Islet precursor cell (in vitro differentiated cells): ENCODE measurements at places on chromosomes 6 and 20.

DNA sequence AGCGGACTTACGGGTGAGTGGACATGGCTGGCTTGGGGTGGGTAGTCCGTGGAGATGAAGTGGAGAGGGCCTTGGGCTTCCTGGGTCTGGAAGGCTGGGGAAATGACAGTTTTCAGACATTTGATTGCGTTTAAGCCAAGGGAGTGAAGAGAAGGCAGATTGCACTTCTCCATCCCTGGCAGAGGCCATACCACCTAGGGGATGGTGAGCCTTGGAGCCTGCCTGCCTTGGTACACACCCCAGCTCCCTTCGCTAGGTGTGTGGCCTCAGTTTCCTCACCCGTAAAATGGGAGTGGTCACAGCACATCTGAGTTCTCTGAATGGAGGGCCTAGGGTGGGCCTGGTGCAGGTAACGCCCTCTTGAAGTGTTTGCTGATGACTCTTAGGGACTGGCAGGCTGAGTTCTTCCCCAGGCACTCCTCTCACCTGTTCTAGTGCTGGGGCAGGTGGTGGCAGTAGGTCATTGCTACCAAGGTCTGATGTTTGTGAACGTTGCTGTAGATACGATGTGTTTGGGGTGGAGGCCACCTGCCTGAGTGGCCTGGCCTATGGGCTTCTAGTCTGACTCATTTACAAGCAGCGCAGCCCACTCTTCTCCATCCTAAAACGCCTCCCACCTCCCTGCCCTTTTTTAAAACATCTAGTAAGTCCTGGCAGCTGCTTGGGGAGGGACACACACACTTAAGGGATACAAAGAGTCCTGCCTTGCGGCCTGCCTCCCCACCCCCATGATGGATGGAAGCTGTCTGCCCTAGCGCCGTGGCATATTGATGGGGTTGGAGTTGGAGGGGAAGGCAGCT lies 2.3 kb downstream of the RBM38 start:
- no peak for DNase-seq

DNA sequence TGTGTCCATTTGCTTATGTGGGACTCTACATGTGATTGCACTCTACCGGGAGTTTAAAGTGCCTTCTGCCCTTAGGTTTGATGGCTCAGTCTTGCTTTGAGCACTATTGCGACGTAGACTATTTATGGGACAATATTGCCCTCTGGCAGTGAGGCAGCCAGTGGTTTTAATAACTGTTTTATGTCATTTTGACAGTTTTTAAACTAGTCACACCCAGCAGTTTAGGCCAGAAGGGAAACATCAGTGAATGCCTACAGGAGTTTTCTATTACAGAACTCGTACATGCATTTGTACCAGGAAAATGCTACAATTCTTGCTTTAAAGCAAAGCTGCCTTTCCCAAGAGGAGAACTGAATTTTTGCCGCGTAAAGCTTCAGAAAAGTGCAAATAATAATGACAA lies 813.7 kb downstream of the KIF16B start:
- DNase-seq = no peak

DNA sequence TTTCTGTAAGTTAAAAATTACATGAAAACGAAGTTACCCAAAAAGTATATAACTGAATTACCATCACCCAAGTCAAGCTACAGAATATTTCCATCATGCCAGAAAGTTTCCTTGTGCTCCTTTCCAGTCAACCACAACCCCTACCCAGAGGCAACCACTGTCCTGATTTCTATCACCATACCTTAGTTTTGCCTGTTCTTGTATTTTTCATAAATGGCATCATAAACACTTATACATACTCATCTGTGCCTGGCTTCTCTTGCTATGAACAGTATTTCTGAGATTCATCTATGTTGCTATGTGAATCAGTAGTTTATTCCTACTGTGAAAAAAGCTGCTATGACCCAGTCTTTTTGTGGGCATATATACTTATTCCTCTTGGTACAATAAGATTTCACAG lies 7.4 kb downstream of the FKBP5 start:
- no peak for DNase-seq

DNA sequence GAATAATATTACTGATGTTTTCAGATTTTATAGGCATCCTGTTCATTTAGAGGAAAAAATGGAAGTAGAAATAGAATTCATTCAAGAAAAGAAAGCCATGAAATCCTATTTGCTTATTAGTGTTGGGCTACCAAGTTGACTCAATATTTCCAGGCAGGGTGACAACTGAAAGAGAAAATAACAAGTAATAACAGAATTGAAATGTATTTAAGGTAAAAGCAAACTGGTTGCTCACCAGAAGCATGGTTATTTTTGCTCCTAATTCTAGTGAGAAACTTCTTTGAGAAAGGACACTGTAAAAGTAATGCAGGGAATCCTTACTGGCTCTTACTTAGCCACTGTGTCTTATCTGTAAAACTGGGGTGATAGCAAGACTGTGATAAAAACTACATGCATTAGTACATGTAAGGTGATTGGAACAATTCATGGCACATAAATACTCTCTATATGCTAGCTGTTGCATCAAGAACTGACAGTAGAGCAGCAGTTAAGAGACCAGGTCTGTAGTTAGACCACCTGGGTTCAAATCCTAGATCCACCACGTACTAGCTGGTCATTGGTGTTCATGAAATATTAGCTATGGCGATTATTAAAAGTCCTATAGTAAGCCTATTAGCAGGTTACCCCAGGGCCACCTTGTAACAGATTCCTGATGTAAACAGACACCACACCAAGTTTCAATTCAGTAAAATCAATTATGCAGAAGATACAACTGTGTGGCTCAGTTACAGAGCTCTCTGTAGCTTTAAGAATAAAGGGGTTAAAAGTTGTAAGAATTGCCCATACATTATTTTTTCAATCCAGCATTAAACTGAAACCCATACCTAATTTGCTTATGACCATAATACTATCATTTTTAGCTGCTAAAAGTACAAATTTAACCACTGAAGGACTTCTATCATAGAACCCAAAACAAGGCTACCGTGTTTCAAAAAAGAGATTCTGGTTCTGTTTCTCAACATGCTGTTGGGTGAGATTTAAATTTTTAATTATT lies 159.2 kb upstream of the COL21A1 start:
- no peak for DNase-seq

GRCh38 chr6:55969526-55969925 lies 94.1 kb upstream of the BMP5 start:
- no peak for DNase-seq

- DNase-seq = no peak
Observed at GRCh38 chr6:149696901-149697300, 21.0 kb downstream of the LATS1 start.

- no peak for DNase-seq
Observed at GRCh38 chr20:53142225-53143127, 170.3 kb downstream of the TSHZ2 start.

DNA sequence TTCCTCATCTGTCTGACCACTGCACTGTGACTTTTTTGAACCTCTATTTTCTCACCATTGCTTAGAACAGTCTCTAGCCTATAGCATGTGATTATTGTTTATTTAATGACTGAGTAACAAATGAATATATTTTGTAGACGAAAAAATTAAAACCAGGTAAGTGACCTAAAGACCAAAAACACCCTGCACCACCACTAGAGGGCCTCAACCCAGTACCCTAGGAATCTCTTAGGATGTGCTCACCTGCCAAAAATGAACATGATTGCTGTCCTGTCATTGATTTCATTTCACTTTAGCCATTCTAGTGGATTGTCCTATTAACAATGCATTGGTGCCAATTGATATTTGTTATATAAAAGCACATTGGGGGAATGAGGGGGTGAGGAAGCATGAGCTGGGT lies 199.1 kb downstream of the COL9A1 start:
- no peak for DNase-seq

DNA sequence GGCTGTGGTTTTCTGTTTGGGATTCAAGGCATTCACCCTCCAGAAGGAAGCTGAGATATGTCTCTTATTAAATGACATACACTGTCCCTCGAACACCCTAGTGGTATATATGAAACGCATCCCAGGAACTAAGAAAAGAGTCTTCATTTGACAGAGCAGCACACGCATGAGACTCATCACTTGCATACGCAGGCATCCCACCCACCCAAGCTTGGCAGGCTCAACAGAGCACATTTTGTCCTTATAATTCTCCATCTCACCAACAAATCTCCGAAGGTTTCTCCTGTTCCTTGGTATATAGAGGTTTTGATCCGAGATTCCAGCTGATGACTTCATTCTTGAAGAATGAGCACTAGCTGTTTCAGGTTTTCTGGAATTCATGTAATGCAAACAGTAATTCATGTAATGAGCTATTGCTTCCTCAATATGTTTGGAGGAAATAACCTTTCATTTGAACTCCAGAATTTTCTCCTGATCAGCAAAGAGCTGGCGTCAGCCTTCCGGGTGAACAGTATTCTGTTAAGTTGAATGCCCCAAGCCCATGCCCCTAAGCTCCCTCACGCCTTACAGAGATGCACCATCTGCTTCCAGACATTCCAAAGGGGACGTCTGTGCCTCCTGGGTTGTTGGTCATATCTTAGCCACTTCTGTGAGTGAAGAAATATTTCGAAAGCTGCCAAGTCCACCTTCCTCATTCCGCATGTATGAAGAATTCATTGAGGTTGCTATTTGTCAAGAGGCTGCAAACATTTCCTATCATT lies 66.0 kb upstream of the CDH4 start:
- DNase-seq = peak; percentile 83

GRCh38 chr6:1726341-1726768 lies 116.6 kb downstream of the FOXC1 start:
- DNase-seq = no peak

- peak; percentile 78 for DNase-seq
Observed at GRCh38 chr20:330233-331149, 5.1 kb downstream of the SOX12 start.

- no peak for DNase-seq
Observed at GRCh38 chr6:74611220-74611619, 594.6 kb downstream of the COL12A1 start.

GRCh38 chr6:6218759-6219085 lies 101.7 kb downstream of the F13A1 start:
- peak; percentile 61 for DNase-seq

- no peak for DNase-seq
Observed at GRCh38 chr6:34536251-34536958, 19.7 kb downstream of the SPDEF start.

DNA sequence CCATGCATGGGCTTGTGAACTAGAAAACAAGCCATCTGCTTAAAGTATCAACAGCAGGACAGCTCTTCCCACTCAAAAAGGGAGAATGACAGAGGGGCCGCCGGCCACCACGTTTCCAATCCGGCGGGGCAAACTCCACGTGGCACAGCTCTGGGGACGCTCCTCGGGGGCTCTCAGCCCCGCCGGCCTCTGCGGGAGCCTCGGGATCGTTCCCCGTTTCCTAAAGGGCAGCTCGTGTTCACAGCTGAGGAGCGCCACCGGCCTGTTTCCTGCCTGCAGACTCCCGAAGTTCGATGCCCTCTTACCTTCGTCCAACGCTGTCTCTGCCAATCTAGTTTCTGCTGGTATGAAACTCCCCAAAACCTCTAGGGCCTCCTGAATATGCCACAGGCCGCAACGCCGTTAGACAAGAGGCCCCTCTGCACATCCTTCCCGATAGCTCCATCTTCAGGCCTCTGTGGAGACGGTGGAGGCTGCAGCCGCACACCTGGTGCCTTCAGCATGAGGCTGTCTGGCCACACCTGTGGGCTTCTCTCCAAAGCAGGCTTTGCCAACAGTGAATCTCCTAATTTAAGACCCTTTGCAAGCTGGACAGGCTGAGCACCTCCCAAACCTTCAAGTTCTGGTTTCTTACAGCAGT lies 46.5 kb downstream of the KCNQ2 start:
- no peak for DNase-seq

DNA sequence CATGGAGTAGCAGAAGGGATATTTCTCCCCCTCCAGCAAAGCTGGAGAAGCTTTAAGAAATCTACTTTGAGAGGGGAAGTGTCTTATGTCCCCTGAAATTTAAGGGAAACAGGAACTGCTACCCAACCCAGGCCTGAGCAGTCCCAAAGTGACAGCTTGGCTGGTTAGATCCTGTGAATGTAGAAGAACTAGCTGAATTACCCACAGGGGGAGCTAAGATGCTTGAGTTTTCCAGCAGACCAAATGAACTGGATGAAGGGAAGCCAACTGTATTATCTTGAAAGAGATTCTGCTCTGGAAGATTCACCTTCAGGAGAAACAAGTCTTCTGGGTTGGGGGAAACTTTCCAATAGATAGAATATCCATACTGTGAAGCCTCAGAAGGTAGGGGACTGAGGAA lies 303.3 kb upstream of the MMS22L start:
- no peak for DNase-seq

DNA sequence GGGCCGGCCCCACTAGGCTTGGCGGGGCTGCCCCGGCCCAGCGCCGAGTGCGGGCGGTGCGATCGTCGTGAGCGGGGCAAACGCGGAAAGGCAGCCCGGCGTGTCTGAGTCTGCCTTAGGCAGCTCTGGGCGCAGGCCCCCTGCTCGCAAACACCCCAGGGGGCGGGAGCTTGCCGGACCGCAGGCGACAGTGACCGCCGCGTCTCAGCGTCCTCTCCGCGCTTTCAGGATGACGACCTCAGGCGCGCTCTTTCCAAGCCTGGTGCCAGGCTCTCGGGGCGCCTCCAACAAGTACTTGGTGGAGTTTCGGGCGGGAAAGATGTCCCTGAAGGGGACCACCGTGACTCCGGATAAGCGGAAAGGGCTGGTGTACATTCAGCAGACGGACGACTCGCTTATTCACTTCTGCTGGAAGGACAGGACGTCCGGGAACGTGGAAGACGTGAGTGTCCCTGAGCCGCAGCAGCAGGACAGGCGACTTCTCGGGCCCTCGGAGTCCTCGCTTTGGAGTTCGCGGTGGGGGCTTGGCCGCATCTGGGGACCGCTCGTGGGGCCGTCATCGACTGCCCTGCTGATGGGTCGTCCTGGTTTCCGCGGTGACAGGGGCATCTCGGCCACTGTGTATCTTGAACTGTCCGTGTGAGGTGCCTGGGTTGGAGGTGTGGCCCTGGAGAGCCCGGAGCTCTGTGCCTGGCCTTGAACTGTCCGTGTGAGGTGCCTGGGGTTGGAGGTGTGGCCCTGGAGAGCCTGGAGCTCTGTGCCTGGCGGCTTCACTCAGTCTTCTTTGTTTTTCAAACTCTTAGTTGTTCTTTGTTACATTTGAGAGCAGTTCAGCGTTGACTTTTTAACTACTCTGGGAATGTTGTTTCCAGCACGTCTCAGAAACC lies 786 bp downstream of the ADRM1 start:
- peak; percentile 69 for DNase-seq

- DNase-seq = peak; percentile 99
Observed at GRCh38 chr20:36951198-36951978, at the start of gene SAMHD1. Gene SAMHD1 (minus strand): TSS chr20:36951708. CDS start chr20:36951643, 65 bp downstream.

GRCh38 chr6:33578588-33579011 lies 1.5 kb downstream of the BAK1 start:
- DNase-seq = no peak

GRCh38 chr20:51533291-51534172 lies 9.0 kb downstream of the NFATC2 start:
- DNase-seq = peak; percentile 76

GRCh38 chr6:39948199-39948791 lies 14.0 kb upstream of the MOCS1 start:
- no peak for DNase-seq

DNA sequence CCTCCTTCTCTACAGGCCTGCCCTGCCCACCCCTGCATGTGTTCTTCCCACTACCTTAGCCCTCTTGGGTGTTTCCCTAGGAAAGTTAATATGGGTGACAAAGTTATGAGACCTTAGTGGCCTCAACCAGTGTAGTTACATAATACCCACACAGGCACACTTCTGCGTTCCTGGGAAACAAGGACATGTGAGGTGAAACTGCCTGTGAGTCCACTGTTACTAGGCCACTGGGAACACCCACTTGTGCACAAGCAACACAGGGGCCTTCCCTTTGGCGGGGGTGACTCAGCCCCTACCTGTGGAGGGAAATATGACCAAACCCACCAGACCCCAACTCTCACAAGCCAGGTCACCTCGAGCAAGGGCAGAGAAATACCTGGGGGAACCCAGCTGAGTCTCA lies 12.8 kb downstream of the PI16 start:
- no peak for DNase-seq

GRCh38 chr6:144248003-144248402 lies 37.1 kb upstream of the UTRN start:
- DNase-seq = no peak
